ENCODE measurements at places on chromosomes 4 and X.

GRCh38 chr4:121277194-121278105 lies 103.4 kb downstream of the QRFPR start:
- no peak for DNase-seq

DNA sequence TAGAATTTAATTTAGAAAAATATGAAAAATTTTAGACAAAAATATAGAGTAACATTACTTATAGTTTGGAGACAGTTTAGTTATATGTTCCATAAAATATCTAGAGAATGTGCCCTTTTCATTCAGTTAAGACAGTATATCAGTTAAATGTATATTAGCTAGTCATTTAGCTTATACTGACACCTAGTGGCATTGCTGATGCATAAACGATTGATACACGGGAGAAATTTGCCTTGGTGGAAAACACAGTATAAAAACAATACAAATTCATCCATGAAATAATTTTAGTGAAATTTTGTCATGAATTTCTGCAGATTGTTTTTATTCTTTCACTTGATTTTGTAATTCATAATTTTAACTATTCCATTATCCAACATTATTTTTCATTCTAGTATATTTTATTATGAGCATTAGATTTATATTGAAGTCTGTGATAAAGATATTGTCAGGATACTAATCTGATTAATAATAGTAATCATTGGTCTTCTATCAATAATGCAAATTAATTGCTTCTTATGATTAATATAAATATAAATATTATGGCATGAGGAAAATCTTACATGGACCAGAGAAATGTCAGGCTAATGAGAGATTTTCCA lies 219.0 kb downstream of the TLL1 start:
- no peak for DNase-seq

DNA sequence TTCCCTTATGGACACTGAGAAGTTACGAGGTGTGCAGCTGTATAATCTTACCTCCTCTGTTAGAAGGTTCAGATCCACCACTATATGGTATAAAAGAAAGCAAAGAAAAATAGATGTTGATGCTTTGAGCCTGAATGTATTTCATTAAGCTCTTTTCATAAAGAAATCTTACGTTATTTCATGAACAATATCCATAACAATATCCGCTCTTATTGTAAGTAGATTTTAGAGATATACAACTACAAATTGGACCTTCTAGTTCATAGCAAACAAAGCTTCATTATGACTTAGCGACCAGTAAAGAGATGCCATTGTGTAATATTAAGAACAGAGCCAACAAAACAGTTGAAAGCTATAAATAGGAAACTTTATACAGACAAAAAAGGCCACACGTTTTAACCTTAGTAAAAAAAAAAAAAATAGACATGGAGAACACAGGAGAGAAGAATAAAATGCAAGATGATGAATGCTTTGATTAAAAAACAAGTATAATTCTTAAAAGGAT lies 203.6 kb downstream of the PDGFC start:
- no peak for DNase-seq

DNA sequence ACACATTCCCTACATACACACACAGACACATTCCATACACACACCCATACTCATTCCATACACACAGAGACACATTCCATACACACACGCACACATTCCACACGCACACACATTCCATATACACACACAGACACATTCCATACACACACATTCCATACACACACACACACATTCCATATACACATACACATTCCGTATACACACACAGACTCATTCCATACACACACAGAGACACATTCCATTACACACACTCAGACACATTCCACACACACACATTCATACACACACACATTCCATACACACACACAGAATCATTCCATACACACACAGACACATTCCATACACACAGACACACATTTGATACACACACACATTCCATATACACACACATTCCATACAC lies 15.2 kb downstream of the LINC00632 start:
- DNase-seq = no peak

DNA sequence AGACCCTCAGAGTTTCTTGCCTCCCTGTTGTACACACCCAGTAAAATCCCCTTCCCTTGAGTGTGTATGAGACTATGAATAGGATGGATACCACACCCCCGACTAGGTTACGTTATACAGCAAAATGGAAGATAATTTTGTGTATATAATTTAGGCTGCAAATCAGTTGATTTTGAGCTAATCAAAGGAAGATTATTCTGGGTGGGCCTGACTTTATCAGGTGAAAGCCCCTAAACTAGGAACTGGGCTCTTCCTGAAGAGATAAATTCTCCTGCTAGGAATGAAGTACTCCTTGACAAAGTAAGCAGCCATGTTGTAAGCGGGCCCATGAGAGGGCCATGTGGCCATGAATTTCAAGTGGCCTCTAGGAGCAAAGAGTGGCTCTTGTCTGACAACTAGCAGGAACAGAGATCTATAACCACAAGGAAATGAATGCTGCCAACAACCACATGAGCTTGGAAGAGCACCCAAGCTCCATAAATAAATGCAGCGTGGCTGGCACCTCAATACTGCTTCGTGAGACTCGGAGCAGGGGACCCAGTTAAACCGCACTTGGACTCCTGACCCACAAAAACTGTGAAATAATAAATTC lies 646.4 kb downstream of the IL1RAPL1 start:
- DNase-seq = no peak

- no peak for DNase-seq
Measured at GRCh38 chr4:168679819-168680218, 183.0 kb downstream of the PALLD start.

DNA sequence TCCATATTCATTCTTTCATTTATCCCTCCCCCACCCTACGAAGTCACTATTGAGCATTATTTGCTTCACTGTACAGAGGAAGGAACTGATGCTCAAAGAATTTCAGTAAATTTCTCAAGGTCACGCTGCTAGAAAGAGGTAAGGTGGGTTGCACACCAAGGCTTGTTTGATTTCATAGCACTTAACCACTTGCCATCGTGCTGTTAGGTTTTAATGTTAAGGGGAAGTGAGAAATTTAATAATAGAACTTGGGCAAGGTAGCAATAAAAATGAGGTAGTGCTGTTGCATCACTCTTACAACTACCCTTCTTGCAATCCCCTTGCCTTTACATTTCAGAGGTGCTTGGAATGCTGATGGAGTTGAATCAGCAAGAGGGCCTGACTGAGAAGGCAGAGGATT lies 343.1 kb downstream of the MID1IP1 start:
- DNase-seq = no peak

GRCh38 chr4:2996415-2996814 lies 33.0 kb downstream of the GRK4 start:
- DNase-seq = no peak

GRCh38 chr4:109044431-109044830 lies 258.0 kb downstream of the COL25A1 start:
- DNase-seq = no peak

- DNase-seq = no peak
Measured at GRCh38 chrX:18465051-18465450, 39.6 kb downstream of the CDKL5 start.

DNA sequence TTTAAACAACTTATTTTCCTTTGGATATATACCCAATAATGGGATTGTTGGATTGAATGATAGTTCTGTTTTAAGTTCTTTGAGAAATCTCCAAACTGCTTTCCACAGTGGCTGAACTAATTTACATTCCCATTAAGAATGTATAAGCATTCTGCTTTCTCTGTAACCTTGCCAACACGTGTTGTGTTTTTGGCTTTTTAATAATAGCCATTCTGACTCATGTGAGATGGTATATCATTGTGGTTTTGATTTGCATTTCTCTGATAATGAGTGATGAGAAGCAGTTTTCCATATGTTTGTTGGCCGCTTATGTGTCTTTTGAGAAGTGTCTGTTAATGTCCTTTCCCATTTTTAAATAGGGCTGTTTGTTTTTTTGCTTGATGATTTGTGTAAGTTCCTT lies 155.6 kb upstream of the PITX2 start:
- DNase-seq = no peak

- no peak for DNase-seq
Measured at GRCh38 chr4:113147498-113148111, 98.2 kb downstream of the ANK2 start.

DNA sequence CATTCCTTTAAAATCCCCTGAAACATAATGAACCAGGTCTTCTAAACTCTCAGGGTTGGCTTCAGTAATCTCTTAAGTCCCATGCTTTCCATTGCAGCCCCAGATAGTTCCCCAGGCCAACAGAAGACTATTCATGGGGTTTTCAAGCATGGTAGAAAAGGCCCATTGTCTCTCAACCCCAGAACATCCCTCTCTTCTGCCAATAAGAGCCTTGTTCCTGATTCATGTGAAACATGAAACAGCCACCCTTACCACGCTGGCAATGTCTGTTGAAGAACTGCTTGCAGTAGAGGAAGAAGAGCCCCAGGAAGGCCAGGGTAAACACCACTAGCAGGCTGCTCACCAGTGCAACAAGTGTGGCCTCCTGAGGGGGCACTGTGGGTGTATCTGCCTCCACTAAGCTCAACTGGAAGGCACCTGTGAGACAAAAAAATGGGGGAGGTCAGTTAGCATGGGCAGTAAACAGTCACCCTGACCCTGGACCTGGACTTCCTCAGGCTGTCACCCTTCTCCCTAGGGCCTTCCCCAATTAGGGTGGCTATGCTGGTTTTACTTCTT lies 36.4 kb downstream of the EDA2R start:
- no peak for DNase-seq

Data from NCI-H524 treated with DMSO at 0.1 percent for 48 hours (cell line).